NCI-H1694 treated with DMSO at 0.1 percent for 48 hours (cell line): ENCODE measurements at places on chromosomes 16 and 17.

DNA sequence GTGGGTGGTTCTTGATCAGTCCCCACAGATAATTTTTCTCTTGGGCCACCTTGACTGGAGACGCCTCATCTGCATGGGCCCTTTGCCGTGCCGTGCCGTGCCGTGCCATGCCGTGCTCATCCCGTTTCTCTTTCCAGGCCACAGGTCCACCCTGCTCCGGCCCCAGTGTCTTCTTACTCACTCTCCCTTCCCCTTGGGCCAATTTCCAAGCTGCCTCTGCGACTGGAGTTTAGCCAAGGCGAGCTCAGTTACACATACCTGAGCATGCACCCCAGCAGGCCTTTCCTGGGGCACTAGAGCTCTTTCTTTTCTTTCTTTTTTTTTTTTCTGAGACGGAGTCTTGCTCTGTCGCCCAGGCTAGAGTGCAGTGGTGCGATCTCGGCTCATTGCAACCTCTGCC, 40.5 kb upstream of the MGAT5B start:
- DNase-seq = no peak

DNA sequence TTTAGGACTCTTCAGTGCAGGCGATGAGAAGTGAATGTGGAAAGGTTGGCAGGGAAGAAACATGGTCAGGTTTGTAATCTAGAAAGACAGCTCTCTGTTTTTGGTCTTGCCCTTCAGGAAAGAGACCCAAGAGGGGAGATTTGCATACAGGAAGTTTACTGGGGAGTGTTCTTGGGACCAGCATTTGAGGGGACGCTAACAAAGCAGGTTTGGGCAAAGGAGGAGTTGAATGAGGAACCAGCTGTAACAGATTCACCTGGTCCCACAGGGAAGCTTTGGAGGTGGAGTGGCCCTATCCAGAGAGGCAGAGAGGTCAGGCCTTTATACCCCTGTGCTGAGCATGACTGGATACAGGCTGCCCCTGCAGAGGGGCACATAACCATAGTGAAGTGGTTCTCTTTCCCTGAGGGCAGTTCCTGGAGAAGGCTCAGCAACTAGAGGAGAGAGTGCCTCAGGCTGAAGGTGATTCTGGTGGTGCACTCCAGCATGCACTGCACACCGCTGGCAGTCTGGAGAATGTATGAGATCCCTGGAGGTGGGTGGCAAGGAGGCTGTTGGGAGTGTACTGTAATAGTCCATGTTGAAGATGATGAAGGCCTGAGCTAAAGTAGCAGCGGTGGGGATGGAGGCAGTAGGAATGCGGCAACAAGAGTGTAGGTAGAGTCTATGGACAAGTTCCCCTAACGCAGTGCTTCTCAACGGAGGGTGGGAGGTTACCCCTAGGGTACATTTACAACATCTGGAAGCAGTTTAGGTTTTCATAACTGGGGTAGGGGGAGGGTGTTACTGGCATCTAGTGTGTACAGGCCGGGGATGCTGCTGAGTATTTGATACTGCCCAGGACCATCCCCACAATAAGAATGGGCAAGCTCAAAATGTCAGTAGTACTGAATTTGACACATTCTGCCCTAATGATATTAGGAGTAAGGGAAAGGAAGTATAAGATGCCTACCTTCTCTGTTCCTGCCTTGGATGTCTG, 37.2 kb downstream of the MAP2K6 start:
- DNase-seq = no peak

- DNase-seq = no peak
Measured at GRCh38 chr16:70803319-70803718, 2.4 kb upstream of the VAC14 start.

- DNase-seq = no peak
Measured at GRCh38 chr17:56314984-56315602, 161.8 kb downstream of the ANKFN1 start.

- DNase-seq = no peak
Measured at GRCh38 chr16:72725643-72726042, 322.3 kb downstream of the ZFHX3 start.

- no peak for DNase-seq
Measured at GRCh38 chr17:1158879-1159278, 20.9 kb downstream of the ABR start.

GRCh38 chr16:11949527-11949926, 7.7 kb upstream of the NPIPB2 start:
- peak; percentile 35 for DNase-seq

GRCh38 chr17:35991075-35991474, 4.5 kb upstream of the CCL14 start:
- DNase-seq = no peak

GRCh38 chr17:6843241-6843880, 11.8 kb upstream of the TEKT1 start:
- DNase-seq = peak; percentile 54

DNA sequence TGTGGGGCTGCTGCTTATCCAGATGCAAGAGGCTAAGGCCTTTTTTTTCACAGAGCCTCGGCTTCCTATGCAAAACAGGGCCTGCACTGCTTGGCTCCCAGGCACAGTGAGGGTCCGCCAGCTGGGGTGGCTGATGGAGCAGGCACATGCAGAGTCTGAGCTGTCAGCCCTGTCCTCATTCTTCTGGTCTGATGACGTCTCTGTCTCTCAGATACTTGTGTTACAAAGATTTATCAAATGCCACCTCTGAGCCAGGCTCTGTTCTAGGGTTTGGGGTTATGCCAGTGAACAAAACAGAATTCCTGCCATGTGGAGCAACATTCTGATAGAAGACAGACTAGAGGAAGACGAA, 4.8 kb downstream of the RNF40 start:
- no peak for DNase-seq

DNA sequence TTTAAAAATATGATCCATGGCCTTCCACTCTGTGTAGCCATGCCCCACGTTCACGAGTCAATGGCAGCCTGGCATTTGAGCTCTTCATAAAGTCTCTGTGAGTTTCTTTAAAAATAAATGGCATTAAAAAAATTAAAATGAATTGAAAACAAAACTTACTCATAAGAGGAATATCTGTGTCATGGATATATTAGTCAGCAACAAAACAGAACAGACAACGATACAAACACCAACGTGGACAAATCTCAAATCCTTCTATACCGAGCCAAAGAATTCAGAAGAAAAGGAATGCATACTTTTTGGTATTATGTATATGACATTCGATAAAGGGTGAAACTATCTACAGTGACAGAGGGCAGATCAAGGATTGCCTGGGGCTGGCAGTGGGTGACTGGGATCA, 8.2 kb upstream of the CMIP start:
- no peak for DNase-seq
